ENCODE measurements at places on chromosomes 4 and X.
A peak's percentile ranks its signal among the peaks of the same experiment; 100 is the strongest.

- no peak for DNase-seq
Observed at GRCh38 chr4:144655491-144655890, 9.5 kb downstream of the HHIP start.

GRCh38 chrX:71923516-71923915, 12.9 kb downstream of the NHSL2 start:
- DNase-seq: no peak

DNA sequence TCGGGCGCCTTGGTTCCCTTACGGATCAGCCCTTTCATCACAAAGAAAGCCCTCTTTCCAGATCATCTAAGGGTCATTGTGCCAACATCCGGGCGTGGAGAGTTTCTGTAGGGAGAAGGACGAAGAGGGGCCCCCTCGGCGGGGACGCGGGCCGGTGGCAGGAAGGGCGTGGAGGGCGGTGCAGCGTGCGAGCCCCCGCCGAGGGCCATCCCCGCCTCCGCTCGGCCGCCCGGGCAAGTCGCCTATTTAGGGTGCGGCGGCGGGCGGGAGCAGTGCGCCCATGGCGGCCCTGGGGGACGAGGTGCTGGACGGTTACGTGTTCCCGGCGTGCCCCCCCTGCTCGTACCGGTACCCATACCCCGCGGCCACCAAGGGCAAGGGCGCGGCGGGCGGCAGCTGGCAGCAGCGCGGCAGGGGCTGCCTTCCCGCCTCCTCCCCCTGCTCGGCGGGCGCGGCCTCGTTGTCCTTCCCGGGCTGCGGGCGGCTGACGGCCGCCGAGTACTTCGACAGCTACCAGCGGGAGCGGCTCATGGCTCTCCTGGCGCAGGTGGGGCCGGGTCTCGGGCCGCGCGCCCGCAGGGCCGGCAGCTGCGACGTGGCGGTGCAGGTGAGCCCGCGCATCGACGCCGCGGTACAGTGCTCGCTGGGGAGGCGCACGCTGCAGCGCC, at the start of gene ZAR1:
Gene ZAR1, plus strand, starts transcription at position 241 of the 668 bp plus-strand sequence. Its CDS starts 40 bp downstream, at position 281.
- no peak for DNase-seq

DNA sequence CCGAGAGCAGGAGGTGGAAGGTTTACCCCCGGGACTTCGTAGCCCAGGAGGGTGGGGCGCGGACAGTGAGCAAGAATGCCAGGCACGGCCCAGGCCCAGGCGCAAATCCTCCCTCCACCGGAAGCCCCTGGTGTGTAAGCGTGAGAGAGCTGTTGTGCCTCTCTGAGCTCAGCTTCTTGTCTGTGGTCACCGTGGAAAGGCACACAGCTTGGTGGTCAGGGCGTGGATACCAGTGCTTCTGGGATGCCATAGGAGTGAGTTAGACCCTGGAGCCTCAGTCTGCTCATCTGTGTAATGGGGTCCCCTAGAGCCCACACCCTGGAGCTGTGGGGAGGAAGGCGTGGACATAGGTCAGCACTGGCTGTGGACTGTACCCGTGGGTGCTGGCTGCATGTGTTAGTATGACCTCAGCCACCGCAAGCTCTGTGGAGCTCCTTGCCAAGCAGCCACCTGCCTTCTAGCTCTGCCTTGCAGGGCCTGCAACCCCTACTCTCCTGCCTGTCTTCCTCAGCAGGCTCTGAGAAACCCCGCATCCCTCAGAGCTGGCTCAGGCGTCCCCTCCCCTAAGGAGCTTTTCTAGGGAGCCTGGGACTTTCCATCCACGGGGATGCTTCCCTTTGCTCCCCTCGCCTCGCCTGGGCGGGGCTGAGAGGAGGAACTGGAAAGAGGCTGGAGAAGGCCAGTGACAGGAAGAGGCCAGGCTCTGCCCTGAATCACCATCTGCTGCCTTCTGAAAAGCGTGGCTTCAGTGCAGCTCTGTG, 28.0 kb upstream of the AFAP1 start:
- DNase-seq: no peak

DNA sequence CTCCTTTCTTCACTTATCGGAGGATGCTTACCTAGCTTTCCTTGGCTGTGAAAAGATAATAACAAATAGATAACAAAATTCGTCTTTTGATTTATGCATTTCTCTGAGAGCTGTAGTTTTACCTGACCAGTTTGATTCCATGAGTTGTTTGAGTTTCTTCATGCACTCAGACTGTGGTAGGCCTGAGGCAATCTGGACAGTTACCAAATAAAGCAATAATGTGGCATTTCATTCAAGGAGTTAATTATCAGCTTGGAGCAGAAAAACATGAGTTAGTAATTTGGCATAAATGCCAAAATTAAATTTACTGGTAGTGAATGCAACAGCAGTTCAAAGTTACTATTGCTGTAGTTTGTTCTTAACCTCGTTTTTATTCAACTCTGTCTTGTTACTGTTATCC, 53.5 kb downstream of the FABP2 start:
- no peak for DNase-seq

GRCh38 chr4:10371869-10372471, 85.3 kb downstream of the ZNF518B start:
- no peak for DNase-seq

GRCh38 chr4:46999566-46999965, 6.2 kb upstream of the GABRA4 start:
- DNase-seq: no peak

DNA sequence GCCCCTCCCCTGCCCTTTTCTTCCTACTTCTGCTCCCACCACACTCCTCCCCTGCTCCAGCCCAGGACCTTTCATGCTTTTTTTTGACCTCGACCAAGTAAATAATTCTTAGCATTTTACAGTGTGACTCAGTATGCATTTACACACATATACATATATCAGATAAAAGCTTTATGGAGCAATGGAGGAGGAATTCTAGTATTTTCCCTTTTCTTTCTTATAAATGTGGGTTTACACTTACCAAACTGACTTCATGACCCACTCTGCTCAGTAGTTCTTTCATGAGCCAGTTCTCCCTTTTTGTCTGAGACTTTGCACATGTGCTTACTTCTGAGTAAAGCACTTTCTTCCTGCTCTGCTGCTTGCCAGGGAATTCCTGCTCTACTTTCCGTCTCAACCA, 111.8 kb upstream of the H2AZ1 start:
- no peak for DNase-seq

DNA sequence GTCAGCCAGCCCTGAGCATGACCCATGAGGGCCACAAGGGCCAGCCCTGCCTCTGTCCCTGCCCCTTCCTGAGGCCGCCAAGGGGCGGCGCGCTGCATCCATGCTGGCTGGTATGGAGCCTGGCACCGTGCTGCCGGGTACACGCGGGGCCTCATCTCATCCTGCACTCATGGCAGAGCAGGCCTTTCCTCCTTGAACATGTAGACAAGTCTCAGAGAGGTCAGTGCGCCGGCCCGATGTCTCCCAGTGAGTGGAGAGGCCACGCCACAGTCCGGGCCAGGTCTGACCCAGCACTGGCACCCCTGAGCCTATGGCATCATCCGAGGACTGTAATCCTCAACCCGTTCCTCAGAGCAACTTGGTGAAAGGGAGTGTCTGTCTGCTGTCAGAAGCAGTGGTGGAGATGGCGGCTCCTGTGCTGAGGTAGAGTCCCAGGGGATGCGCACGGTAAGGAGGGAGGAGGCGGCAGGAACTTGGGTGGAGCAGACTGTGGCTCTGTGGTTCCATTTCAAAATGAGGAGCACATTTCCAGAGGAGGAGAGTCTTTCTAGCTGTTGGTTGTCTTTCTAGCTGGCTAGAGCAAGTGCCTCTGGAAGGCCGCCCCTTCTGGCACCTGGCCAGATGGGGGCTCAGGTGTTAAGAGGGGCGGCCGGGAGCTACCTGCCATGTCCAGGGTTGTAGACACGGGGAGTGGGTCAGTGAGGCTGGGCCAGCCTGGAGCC, 32.8 kb downstream of the TRMT44 start:
- DNase-seq: peak; percentile 5

DNA sequence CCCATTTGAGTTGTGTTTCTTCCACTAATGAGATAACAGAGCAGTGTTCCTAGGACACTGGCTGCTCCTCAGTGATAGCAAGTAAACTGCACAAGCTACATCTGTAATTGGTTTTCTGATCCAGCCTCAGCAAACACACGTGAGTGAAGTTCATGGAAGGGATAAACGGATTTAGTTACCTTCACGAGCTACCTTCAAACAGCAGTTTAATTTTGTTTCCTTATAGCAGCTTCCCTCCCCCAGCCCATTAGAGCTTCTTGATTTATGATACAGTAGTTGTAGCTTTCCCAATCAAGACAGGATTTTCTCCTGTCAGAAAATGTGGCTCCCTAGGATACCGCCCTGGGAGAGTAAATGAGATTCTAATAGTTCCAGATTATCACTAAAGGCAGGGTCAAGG, 634.2 kb upstream of the FAT1 start:
- no peak for DNase-seq

DNA sequence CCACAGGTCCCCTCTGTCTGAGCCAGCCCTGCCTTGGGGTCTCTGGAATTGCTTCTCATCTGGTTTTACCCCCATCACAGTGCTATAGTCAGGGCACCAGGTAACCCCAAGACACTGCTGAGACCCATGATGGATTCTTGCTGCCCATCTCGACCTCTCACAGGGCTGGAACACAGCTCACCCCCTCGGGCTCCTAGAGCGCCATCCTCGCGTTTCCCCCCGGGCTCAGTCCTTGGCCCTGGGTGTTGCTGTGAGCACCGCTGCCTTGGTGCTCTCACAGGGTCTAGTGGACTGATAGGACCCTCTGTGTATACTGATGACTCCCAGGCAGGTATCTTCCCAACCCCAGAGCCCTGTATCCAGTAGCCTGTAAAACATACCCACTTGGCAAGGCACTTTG, 8.8 kb downstream of the MAEA start:
- DNase-seq: no peak

DNA sequence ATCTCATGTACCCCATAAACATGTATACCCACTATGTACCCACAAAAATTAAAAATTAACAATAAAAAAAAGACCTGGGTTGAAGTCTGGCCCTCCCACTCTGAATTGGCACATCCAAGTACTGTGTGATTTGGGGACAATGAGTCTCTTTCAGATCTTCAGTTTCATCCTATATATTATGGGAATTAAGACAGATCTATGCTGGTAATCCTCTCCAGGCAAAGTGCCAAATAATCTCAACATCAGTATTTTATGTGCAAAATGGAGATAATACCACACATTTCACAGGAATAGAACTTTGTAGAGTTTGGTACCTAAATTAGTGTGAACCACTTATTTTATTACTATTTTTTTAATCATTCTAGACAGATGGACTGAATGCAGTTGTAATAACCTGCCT, 11.0 kb upstream of the SCD5 start:
- DNase-seq: no peak

- DNase-seq: no peak
Observed at GRCh38 chr4:2068198-2068470, 9.0 kb downstream of the NAT8L start.

DNA sequence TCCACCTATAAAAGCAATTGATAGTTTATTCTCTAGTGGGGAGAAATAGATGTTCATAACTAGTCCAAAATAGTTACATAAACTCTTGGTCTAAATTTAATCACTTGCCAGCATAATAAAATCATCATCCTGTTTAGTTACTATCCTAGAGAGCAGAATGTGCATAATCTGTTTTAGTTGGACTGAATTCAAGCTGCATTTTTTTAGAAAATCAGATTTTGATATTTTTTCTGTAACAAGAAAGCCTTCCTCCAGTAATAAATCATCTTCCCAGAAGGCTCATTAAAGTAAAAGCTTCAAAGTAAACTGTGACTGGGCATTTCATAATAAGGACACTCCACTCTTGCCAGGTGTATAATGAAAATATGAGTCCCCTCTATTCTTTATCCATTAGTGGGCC, 453.1 kb downstream of the TRAM1L1 start:
- DNase-seq: no peak
